ENCODE measurements at places on chromosomes 11 and 22.
A peak's percentile ranks its signal among the peaks of the same experiment; 100 is the strongest.

GRCh38 chr22:17559188-17559587 is 4.1 kb upstream of the SLC25A18 start:
- no peak for DNase-seq

GRCh38 chr11:27118949-27119348 is 78.3 kb downstream of the BBOX1 start:
- no peak for DNase-seq

- DNase-seq: no peak
Observed at GRCh38 chr11:126805870-126806269, 194.7 kb downstream of the KIRREL3 start.

- no peak for DNase-seq
Observed at GRCh38 chr22:40417881-40418280, 47.5 kb downstream of the SGSM3 start.

DNA sequence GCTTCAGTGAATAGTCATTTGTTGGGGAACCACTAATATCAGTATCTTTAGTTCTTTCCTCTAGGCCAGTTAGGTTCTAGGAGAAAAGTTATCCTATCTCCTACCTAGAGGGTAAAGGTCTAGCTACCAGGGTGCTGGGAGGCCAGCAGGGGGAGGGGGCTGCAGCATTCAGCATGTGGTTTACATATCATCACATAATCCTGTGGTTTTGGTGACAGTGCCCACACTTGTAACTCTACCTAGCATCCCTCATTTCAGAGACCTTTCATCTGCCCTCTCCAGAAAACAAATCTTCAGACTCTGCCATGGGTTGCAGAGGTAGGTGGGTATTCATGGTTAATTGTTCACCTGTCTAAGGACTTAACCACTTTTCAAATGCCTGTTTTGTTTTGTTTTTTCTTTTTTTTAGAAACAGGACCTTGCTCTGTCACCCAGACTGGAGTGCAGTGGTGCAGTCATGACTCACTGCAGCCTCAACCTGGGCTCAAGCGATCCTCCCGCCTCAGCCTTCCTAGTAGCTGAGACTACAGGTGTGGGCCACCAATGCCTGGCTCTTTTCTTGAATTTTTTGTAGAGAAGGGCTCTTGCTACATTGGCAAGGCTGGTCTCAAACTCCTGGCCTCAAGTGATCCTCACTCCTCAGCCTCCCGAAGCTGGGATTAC is 146.8 kb downstream of the ENTHD1 start:
- no peak for DNase-seq

DNA sequence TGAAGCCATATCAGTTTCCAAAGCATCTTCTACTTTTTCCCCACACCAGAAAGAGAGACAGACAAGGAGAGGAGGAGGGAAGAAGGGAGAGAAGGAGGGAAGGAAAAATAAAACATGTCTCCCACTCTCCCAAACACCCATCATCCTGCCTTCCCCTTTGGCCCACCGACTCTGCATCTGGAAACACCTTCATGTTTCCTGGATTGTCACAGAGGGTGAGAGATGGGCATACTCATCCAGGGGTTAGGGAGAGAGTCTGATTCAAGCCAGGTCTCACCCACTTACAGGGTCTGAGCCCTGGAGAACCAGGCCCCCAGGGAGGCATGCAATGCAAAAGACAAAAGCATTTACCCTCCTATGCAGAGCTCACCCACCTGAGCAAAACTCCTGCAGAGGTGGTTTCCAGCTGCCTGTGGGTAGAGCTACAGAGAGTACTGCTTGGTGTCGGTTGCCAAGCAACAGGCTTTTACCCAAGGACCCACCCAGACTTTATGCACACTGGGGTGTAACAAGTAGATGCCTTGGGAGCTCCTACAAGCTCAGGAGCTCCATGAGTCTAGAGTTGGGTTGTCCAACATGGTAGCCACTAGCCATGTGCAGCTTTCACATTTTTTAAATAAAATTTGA is 33.4 kb downstream of the MN1 start:
- DNase-seq: no peak

DNA sequence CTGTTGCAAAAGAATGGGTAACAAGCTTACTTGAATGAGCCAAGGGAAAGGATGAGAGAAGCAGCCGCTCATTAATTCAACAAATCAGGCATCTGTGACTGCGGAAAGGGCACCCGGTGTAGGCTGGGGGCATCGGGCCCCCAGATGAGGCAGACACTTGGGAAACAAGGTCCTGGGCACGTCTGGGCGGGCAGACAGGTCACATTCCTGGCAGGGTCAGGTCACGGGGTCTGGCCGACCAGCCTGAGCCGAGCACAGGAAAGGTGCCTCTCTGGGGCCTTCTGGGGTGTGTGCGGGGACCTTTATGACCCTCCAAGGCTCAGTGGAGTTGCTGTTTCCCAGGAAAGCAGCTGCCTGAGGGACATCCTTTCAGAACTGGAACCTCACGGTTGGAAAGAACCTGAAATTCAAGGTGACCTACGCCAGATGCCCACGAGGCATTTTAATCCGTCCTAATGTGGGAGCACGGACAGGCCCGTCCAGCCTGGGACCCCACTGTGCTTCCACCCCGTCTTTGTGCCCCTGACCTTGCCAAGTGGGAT is 57.1 kb downstream of the ST14 start:
- DNase-seq: no peak

- peak; percentile 15 for DNase-seq
Observed at GRCh38 chr22:41762980-41763779, 37.3 kb upstream of the CCDC134 start.

GRCh38 chr22:29739346-29739875 is 19.6 kb downstream of the CABP7 start:
- DNase-seq: no peak

- no peak for DNase-seq
Observed at GRCh38 chr22:24355574-24355973, 71.8 kb upstream of the ADORA2A start.

DNA sequence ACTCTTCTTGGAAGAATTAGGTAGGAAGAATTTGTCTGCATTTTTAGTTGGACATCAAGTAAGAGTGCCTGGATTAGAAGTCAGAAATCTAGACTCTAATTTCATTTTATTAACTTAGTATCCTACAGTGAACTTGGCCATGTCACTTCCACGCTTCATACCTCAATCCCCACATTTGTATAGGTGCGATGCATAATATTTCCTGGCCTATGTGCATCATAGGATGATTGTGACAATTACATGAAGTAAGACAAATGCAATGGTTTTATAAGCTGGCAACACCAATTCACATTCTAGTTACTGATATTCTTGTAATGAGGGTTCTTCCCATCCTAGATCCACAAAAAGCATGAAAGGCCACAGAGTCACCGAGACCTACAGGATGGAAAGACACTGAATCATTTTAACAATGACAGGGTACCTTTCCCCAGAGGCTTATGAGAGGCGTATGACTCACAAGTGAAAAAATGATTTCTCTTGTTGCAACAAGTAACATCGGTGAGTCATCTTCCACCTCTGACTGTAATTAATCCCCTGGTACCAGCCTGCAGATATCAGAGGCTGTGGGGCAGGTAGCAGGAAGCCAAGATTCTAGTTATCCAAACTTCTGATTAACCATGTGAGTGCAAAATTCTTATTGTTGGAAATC is 56.0 kb upstream of the OR5AK2 start:
- peak; percentile 83 for DNase-seq

DNA sequence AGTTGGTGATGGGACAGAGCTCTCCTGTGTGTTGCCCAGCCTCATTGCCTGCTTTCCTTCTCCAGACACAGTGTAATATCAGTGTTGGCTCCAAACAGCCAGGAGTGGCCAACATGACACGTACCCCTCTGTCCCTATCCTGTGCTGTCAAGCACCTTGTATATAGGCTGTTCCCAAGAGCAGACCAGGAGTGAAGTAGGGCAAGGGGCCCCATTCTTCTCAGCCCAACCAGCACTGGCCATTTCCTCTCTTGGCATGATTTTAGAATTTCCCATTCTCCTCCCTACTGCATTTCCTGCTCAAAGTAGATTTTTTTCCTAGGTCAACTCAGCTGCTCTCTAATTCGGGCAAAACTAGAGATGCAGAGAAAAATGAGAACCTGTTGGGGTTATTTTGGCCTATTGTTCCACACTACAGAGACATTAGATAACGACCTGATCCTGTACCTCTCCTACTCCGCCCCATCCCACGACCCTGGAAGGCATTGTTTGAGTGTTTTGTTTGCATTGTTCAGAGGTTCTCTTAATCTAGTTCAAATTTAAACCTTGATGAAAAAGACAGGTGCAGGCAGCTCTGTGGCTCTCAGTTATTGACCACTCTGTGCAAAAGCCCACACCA is 95.6 kb downstream of the RASSF10 start:
- no peak for DNase-seq

DNA sequence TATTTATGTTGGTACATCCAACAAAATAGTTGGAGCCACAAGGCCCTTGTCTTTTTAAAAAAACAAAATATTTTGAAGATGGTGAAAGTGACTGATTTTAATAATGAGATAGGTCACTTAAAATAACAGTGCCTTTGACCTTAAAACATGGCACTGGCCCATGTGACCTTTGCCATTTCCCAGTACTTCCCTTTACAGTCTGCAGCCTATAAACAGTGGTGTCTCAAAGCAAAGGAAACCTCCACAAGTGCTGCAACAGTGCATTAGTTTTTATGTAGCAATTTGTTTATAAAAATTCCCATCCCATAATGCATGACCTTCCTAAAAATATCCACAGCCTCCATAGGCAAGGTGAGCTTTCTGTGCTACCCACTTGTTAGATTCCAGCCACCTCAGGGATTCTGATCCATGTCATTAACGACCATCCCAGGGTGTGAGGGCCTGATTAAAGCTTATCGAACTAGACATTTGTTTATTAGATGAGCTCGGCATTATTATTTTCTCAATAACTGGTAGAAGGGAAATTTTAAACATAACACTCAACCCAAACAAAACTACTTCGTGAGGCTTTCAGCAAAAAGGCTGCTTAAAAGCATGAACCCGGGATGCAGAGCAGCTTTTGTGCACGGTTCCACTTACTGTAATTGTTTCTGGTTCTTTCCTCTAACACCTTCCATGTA is 28.0 kb upstream of the CRKL start:
- DNase-seq: no peak

DNA sequence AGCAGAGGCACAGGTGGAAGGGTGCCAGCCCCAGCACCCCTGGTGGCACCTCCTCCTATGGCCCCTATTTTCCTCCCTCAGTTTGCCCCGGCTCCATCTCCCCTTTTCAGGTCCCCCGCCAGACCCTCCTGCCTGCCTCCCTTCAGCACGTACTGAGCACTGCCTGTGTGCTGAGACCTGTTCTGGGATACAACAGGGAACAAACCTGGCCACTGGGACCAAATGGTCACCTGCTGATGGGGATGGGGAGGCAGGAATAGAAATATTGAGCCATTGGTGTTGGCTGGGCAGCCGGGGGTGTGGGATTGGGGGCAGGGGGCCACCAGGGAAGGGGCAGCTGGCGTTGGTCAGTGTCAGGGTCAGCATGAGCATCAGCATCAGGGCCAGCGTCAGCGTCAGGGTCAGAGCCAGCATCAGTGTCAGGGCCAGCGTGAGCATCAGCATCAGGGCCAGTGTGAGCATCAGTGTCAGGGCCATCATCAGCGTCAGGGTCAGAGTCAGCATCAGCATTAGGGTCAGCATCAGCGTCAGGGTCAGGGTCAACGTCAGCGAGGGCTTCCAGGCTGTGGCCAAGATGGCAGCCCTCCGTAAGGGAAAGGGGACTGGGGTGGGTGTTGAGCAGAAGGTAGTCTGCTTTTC is 7.5 kb downstream of the ZNF74 start:
- no peak for DNase-seq

GRCh38 chr11:65794570-65795510 is 8.0 kb downstream of the OVOL1 start:
- DNase-seq: no peak

DNA sequence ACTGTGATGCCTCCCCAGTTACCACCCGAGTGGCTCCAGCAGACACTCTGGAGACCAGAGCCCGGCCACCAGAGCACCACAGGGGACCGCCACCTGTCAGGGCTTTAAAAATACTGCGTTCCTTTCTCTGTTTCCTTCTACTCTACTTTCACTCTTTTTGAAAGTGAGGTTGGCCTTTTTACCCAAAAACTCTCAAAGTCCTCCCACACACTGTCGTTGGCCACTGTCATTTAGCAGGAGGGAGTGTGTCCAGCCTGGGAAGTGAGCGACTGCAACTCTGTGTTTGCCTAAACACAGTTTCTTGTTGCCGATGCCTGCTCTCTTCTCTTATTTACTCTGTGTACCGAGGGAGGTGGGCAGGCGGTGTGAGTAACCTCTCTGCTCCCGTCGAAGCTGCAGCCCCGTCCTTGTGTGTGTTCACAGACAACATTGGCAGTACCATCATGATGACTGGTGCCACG is 90.8 kb upstream of the CLDN5 start:
- no peak for DNase-seq

DNA sequence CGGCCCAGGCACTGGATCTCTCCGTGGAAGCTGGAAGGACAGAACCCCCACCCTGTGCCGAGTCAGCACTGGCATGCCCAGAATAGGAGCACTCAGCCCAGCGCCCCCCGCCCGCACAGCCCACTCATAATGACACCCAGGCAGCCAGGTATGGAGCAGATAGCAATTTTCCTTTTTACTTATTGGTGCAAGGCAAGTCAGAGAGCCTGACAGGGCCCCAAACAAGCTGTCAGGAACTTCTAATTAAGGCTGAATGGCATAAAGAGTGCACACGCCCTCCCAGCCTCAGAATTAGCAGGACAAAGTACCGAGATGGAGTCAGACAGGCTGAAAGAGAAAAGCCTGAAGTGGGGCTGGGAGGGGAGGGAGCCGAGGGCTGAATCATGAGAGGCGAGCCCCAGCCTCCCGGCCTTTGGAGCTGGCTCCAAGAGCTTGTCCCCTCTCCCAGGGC is 76.9 kb downstream of the DSCAML1 start:
- no peak for DNase-seq

DNA sequence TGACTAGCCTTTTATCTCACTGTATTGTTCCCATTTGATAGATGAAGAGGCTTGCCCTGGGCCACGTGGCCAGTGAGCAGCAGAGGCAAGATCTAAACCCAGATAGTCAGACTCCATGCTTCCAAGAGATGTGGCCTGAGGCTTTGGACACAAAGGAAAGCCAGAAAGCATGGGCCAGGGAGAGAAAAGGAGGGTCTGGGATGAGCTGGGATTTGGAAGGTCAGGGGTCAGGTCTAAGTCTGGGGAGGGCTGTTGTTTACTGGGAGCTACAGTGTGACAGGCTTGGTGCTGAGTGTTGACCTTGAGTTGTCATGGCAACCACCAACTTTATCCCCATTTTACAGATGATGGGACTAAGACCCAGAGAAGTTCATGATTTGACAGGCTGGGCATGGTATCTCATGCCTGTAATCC is 2.1 kb downstream of the SLC35E4 start:
- no peak for DNase-seq

DNA sequence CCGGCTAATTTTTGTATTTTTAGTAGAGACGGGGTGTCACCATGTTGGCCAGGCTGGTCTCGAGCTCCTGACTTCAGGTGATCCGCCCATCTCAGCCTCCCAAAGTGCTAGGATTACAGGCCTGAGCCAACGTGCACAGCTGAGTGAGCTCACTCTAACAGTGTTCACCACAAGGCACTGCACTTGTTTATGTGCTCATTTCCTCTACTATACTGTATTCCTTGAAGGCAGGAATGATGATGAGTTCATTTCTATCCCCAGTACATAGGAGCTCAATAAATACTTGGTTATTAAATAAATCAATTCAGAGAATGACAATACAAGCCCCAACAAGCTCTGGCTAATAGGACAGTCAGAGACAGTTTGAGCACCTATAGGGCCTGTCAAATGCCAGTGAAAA is 29.1 kb downstream of the ALG8 start:
- no peak for DNase-seq
